ENCODE measurements at places on chromosomes 16 and 17.

GRCh38 chr17:9948928-9949327, 43.9 kb upstream of the RCVRN start:
- no peak for DNase-seq

GRCh38 chr16:17331991-17332390, 138.8 kb downstream of the XYLT1 start:
- DNase-seq: no peak

GRCh38 chr17:17884391-17885357, 47.9 kb upstream of the SREBF1 start:
- no peak for DNase-seq

DNA sequence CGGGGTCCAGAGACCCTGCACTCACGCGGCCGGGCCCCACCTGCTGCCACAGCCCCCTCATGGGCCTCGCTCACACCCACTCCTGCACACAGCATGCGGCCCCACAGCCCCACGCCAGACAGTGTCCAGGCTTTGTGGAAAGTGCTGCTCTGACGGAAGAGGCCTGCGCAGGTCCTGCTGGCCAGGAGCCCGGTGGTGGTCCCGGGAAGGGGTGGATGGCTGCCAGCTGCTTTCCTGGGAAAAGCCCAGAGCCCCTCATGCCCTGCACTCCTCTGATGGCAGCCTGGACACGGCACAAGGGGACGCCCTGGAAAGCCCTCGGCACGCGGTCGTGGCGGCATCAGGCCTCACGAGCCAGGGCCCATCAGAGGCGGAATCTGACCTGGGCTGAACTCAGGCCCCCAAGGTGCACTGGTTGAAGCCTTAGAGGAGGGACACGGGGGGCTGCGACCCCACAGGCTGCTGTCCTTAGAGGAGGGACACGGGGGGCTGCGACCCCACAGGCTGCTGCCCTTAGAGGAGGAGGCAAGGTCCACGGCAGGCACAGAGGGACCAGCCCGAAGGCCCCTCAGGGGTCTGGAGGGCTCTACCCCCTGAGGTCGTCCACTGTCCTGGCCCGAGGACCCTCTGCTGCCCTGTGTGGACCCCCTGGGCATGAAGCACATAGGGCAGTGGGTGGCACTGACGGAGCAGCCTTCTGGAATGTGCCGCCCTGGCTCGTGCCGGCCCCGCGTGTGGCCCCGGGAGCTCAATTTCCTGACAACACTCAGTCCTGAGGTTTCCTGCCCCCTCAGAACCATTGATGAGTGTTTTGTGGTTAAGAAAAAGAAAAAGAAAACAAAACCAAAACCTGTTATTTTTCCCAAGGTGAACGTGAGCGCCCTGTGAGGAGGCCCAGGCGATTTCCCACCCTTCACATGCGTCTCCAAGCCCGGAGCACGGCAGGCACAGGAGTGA, 22.1 kb downstream of the SOX8 start:
- peak; percentile 65 for DNase-seq

DNA sequence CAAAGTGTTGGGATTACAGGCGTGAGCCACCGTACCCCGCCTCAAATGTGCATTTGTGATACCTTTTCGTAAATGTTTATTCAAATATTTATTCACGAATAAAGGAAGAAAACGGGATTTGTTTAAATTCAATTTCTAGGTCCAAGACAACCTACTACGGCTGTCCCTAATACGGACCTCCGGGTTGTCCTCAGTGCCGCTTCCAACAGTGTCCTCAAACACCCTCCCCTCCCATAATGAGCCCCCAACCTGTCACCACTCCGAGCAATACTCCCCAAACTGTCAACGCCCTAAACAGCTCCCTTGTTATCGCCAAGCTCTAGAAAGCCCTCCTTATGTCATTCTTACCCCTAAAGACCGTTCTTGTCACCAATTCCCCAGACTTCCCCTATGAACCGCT, 539 bp upstream of the GABARAPL2 start:
- DNase-seq: no peak

DNA sequence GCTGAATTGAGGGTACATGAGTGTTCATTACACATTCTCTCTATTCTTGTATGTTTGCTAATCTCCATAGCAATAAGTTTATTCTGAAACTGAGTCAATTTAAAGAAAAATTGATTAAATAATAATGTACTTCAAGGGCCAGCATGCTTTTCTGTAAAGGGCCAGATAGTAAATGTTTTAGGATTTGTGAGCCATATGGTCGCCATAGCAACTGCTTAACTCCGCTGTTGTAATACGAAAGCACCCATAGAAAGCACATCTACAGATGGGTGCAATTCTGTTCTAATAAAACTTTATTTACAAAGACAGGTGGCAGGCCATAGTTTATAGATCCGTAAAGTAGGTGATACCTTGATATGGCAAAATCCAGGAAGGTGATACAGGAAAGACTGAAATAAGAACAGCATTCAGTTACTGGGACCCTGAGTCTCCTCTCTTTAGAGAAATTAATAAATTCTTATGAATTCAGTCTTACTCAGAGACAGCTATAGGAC, 36.6 kb downstream of the GRIN2A start:
- DNase-seq: no peak

DNA sequence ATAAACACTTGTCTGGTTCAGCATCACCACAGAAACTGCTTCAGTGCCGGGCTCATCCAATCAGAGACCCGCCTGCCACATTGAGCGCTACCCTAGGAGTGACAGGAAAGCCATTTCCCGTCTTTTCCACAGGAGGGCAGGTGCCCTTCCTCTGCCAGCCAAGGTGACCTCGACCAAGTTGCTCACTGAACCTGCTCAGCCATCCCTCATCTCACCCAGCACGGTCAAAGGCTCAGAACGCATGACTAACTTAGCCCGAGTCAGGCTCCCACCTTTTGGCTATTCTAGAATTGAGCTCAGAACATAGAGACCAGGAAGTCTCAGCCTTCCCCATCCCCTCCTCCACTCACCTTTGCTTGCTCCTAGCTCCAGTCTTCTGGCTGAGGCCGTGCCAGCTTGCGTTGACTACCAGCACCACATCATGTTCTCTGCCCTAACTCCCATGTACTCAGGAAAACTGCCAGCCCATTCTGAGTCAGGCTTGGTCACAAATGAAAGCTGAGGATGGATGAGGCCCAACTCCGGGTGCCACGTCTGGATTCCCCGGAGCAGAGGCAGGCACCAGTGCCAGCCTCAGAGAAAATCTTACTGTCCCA, 15.6 kb downstream of the MRPS23 start:
- no peak for DNase-seq

DNA sequence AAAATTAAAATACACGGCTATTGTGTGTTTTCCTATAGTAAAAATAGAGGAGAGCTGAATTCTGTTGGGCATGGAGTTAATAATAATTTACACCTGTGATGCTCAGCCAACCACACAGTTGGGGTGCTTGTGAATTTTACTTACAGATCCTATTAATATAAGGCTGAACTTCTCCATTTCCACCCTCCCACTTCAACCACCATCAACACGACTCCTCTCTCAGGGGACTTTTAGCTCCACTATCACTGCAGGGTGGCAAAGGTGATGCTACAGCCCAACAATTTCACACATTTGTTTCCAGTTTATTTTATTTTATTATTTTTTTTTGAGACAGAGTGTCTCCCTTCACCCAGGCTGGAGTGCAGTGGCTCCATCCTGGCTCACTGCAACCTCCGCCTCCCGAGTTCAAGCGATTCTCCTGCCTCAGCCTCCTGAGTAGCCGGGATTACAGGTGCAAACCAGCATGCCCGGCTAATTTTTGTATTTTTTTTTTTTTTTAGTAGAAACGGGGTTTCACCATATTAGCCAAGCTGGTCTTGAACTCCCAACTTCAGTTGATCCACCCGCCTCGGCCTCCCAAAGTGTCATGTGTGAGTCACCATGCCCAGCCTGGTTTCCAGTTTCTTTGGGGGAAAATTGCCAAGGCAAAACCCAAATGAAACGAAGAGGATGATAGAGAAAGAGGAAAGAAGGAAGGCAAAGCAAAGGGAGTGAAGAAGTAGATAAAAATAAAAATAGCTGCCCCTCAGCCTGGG, 57.9 kb downstream of the GNA13 start:
- DNase-seq: no peak

DNA sequence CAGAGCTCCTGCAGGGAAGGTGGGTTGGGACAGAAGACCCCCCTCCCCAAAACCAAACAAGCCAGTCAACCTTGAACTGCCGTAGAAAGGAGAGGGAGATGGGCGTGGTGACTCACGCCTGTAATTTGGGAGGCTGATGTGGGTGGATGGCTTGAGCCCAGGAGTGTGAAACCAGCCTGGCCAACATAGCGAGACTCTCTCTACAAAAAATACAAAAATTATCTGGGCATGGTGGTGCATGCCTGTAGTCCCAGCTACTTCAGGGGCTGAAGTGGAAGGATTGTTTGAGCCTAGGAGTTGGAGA, 42.1 kb downstream of the NT5M start:
- no peak for DNase-seq

DNA sequence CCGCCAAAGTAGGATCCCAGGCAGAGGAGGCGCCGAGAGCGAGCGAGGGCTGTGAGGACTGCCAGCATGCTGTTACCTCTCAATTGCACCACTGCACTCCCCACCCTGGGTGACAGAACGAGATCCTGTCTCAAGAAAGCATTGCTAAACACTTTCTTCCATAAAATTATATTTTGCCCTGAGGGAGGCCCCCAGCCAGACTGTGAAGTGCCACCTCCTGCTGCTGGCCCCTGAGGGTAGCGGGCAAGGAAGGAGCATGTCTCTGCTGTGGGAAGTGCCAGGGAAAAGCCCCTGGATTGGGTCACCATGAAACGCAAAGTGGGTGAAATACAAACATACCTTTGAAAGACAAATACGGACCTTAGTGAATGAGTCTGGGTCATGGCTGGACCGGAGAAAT, 78.0 kb upstream of the AMZ2 start:
- no peak for DNase-seq

GRCh38 chr16:694187-694862, 4.1 kb upstream of the WDR24 start:
- DNase-seq: no peak

DNA sequence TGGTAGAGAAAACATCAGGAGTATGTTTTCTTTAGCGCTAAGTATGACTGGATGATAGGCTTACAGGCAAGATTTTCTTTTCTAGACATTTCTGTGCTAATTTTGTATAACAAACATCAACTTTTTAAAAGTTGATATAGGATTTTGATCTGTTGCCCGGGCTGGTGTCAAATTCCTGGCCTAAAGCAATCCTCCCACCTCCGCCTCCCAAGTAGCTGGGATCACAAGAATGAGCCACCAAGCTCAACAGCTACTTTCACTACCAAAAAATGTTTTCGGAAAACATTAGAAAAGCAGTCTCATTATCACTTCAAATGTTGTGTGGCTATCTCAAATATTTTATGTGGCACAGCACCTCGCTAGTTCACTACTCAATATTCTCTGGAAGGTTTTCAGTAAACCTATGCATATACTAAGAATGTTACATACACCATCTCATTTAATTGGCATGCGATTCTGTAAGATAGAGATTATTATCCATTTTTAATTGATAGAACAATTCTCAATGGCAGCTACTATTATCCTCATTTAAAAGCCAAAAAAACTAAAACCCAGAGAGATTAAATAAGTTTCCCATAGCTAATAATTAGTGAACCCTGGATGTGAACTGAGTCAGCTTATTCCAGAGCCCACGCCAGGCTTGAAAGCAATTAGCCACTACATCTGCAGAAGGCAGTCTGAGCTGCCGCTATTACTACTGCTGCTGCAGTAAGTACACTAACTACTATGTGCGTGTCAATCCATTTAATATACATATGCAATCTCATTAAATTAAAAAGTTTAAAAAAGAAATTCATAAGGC, 41.7 kb downstream of the CREBBP start:
- no peak for DNase-seq

GRCh38 chr17:16005636-16006035, 6.0 kb downstream of the TTC19 start:
- no peak for DNase-seq
